Left renal pelvis (tissue), 4 donors: ENCODE measurements at places on chromosomes 13 and 19. TPM values are rescaled to one million over a fixed set of nuclear protein-coding genes. Genes with fewer than 3 reads are reported as not detected.
A peak's percentile ranks its signal among the peaks of the same experiment; 100 is the strongest.

ZNF773 gene
- 13.9 TPM for polyA plus RNA-seq

DNA sequence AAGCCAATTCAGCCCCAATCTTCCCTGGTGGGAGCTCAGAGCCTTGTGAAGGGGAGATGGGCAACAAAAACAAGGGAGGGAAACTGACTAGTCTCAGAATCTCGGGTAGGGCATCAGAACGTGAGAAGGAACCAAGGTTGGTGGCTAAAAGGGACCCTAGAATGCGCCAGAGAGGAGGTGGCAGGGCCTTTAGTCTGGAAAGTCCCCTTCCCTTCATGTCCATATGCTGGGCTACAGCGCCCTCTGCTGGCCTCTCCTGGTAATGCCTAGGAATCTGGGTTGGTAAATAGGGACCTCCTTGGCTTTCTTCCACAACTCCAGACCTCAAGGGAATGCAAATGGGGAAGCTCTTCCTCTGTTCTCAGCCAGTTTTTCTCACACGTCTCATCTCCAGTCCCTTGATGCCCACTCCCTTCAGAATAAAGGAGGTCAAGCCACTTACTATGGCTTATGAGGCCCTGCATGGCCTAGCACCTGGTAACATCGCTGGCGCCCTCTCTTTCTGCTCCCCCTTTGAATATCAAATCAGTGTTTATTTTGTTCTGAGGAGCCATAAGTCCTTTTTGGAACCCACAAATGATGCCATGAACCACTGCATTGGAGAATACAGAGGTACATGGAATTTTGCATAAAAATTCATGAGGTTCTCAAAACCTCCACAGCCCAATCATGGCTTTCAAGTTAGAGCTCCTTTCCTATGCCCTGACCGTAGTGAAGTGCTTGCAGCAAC, 1.4 kb upstream of the CCDC97 start:
- DNase-seq: peak; percentile 81

GPR12 gene
- not detected for polyA plus RNA-seq

DNA sequence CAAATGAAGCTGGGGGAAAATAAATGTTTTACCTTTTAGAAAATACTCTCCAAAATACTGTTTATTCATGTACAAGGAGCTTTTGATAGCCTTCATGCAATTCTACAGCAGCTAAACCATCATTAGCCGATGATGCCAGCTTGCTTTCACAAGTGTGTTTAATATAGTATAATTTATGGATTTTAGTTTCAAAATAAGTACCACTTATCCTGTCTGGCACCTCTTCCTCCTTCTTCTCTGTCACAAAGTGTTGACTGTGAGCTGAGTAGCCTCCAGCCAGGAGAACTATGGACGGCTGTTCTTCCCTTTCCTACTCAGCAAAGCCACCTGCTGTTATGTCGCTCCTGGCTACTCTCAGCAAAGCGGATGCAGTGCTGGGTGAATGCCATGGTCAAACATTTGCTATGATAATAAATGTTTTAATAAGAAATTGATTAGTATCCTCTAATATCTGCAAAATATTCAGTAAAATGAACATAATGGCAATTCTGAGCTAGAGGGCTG, 238.2 kb downstream of the LIG4 start:
- no peak for DNase-seq

DNA sequence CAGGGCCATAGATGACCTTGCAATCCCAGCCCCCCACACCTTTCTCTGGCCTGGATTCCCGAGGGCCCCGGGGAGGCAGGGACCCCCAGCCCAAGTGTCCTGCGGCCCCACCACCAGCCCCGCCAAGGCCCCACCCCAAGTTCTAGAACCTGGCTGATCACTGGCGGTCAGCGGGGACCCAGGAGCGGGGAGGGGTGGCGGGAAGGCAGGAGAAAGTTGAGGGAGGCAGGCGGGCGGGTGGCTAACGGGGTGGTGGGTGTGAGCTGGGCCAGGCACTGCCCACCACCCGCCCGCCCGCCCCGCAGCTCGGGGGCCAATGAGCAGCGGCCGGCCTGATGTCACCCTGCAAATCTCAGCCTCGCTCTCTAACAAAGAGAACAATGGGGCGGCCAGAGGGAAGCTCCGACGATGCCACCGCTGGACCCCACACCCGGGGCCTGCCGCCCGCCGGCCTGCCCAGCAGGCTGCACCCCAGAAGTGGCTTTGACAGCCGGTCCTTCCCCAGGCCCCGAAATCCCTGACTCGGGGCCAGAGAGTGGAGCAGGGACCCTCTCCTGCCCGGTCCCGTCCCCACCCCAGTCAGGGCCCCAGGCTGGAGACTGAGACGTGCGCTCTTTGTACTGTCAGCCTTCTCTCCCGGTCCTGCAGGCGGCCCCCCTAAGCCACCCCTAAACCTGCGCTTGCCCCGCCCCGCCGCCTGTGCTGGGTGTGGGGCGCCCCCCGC, 1.6 kb downstream of the MEX3D start:
- peak; percentile 62 for DNase-seq

- no peak for DNase-seq
Measured at GRCh38 chr19:40503320-40503695, 36.5 kb downstream of the SPTBN4 start.

- DNase-seq: no peak
Measured at GRCh38 chr19:38617283-38617763, 430 bp downstream of the MAP4K1 start.

NLRP11 gene
- polyA plus RNA-seq: 0.19 TPM

DNA sequence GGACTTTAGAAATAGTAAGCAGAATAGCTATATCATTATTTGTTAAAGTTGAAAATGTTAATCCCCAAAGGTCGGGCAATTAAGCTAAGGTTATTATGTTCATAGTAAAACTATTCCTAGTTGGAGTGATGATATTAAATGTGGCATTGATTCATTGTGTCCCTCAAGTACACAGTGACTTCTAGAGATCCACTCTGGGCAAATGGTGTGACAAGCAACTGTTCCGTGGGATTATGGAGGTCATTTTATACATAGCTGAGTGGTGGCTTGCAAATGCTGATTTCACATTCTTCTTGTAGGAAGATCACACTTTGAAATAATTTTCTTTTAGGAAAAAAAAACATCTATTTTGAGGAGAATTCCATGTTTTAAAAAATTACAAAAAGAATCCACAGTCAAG, 317.8 kb downstream of the ATP8A2 start:
- no peak for DNase-seq

PEAK3 gene
- polyA plus RNA-seq: 0.07 TPM

DNA sequence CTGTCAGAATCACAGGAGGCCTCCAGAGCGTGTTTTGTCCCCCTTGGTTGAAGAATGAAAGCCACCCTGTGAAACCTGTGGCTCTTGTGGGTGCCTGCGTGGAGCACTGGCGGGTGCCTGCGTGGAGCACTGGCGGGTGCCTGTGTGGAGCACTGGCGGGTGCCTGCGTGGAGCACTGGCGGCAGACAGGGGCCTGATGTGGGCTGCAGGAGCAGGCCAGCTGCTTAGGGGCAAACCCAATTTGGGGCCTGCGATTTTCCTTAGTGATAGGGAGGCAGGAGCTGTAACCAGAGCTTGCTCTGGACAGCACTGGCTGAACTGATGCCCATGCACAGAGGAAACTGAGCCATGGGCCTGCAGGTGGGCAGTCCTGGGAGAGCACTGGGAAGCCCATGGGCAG, 24.3 kb downstream of the ARHGEF7 start:
- no peak for DNase-seq

GRCh38 chr19:43498233-43498842, 6.2 kb downstream of the PHLDB3 start:
- no peak for DNase-seq

DNA sequence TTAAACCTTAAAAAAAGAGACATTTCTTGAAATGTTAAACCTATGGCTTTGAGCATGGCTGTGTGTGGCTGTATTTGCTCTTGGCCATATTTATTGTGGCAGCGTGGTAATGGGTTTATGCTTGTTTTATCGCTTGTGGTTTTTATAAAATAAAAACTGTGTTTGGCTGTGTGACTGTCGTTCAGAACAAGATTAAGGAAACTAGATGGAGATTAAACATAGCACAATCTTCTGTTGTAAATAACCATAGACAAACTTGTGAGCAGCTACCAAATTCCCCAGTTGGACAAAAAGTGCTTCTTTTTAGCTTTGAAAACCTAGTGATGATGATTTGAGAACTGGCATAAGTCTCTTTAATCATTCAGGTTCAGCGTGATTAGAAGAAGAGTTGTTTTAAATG, 191.0 kb downstream of the GGACT start:
- DNase-seq: no peak

LILRB4 gene
- polyA plus RNA-seq: 1.0 TPM

GRCh38 chr19:39218230-39219007, 14.4 kb upstream of the SYCN start:
- DNase-seq: no peak

- no peak for DNase-seq
Measured at GRCh38 chr19:31113293-31113692, 235.9 kb downstream of the TSHZ3 start.

DNA sequence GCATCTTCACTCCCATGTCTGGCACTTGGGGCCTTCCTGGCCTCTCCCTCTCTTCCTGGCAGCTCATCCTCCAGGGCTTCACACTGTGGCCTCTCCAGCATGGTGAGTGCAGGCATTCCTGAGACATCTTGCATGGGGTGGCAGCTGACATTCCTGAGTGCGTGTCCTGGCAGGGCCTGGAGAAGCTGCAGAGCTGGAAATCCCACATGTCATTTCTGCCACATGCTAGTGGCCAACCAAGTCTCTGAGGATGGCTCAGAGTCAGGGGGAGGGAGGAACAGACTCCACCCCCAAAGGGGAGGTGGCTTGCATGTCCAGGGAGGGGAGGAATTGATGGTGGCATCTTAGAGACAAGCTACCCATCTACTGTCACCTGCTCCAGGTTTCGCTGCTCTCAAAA, 41.6 kb upstream of the AMER2 start:
- no peak for DNase-seq

GJB2 gene
- polyA plus RNA-seq: 3.7 TPM

PGPEP1 gene
- polyA plus RNA-seq: 26.2 TPM

SLC10A2 gene
- polyA plus RNA-seq: 0.66 TPM

- DNase-seq: peak; percentile 61
Measured at GRCh38 chr13:45370922-45371406, 30.0 kb upstream of the TPT1 start.

GRCh38 chr19:6925386-6925785, 38.0 kb downstream of the ADGRE1 start:
- no peak for DNase-seq

CACNG7 gene
- 0.76 TPM for polyA plus RNA-seq

- DNase-seq: no peak
Measured at GRCh38 chr19:20640023-20640422, 21.3 kb downstream of the ZNF626 start.

- DNase-seq: no peak
Measured at GRCh38 chr19:5143471-5144411, 174.8 kb downstream of the KDM4B start.

GRCh38 chr19:7442423-7442822, 46.4 kb downstream of the PEX11G start:
- no peak for DNase-seq

DNA sequence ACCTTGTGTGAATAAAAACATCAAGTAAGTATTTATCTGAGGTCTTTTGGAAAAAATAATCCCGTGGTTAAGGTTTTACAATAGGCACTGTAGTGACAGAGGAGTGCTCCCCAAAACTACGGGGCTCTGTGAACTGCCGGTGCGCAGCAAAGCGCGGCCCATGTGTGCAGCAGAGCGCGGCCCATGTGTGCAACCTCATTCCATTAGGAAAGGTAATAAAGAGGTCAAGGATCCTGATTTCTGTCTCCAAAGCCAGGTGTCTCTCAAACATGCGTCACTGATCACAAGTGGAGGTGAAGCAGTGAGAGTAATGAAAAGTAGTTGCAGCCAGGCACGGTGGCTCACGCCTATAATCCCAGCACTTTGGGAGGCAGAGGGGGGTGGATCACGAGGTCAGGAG, 58.7 kb downstream of the MRPL57 start:
- DNase-seq: no peak

DNA sequence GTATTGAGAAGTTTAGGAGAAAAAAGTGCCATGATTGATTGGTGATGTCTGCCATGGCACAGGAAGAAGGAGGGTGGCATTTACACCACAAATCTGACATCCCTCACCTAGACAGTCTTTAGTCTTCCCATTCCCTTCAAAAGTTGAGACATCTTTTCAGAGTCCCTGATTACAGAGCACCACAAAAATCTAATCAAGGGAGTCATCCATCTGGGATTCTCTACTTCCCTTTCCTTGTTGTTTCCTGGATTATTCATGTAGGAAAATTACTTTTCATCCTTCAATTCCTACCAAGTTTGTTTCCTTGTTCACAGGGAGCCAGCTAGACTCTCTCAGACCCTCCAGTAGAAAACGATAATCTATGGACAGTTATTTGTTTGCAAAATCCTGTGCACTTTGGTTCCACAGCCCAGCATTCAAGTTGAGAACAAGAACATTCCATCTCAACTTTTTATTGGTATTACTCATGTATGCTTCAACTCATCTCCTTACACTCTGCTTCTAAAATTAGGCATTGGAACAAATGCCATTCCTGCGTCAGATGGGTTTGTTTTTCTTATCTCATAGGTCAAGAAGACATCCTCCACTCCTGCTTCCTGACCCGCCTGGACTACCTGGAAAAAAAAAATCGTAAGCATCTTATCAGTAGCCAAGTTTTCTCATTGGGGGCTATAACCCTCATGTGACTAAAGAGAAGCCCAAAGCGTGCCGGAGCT, 259.9 kb downstream of the FOXO1 start:
- no peak for DNase-seq

ADPRHL1 gene
- 4.9 TPM for polyA plus RNA-seq

DNA sequence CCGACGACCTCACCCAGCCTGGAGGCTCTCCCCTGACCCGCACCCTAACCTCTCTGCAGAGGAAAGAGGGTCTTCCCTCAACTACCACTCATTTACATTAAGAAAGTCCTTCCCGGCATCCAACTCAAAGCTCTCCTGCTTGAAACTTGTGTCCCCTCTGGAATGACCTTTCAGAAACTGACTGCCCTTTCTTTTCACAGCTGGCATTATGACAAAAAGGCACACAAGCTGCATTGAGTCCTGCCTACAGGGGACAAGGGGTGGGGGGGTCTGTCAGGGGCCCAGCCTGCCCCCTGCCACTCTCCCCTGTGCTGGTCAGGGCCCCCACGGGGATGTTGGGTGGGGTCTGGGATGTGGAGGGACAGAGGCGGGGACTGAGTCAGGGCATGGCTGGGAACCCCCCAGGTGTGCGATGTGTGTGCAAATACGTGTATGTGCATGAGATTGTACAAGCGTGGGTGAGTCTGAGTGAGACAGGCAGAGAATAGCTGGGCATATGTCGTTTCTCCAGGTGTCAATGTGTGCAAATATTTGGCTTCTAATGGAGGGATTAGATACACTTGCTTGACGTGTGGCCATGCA, 2.0 kb downstream of the COL5A3 start:
- no peak for DNase-seq

DNA sequence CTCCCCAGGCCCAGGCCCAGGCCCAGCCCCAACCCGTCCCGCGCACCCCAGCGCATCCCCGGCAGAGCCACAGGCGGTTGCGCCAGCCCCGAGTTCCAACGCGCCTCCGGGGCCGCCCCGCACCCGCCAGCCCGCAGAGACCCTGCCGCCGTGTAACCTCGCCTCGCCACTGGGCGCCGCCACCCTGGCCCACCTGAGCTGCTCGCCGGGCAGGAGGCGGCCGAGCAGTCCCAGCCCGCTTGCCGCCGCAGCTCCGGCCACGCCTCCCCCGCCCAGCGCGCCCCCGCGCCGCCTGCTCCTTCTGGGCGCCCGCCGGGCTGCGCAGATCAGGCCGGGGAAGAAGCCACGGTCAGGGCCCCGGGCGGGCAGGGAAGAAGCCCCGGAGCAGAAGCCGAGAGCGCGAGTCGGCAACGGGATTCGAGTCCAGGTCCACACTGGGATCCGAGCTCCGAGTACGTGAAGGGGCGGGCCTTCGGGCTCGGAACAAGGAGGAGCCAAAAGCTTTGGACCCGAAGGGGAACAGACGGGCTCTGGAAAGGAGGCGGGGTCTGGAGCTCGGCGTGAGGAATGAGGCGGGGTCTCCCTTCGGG, at the start of gene MBOAT7:
TSS of gene MBOAT7 (minus strand) at position 436 of the 590 bp plus-strand sequence. CDS start 1,072 bp downstream, outside the sequence.
- no peak for DNase-seq
